ENCODE measurements at places on chromosomes 13 and 19. TPM values are rescaled to one million over a fixed set of nuclear protein-coding genes. Genes with fewer than 3 reads are reported as not detected.

Gene ATP8B3
- not detected for total RNA-seq

Gene KLF16
- total RNA-seq = 0.58 TPM

GRCh38 chr13:21075379-21076249 lies 14.2 kb upstream of the LATS2 start:
- DNase-seq = no peak

Gene NUP62
- total RNA-seq = 36.9 TPM

DNA sequence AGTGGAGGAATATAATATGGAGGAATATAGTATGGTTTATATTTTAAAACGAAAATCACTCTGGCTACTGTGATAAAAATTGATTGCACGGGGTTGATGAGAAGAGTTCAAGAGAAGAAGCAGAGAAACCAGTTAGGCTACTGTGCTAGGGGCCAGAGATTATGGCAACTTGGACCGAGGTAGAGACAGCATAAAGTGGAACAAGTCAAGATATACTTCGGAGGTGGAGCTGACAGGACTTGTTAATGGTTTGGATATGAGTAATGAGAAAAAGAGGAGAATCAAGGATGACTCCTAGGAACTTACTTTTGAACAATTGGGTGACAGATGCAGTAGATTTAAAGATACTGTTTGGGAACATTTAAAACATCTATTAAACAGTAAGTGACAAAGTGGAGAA lies 6.6 kb upstream of the WDFY2 start:
- DNase-seq = no peak

GRCh38 chr13:32390048-32390447 lies 37.9 kb downstream of the N4BP2L1 start:
- no peak for DNase-seq

DNA sequence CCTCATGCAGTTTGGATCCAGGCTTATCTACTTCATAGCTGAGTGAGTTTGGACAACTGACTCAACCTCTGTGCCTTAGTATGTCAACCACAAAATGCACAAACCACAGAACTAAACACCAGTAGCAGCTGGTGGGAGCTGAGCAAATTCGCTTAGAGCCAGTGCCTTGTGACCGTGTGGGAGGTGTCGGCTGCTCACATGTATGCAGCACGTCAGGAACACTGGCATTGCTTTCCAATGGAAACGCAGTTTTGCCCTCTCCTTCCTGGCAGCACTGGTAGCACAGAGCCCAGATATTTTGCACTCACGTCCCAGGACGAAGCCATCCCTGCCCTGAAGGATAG lies 8.3 kb upstream of the NTN5 start:
- no peak for DNase-seq

GRCh38 chr13:47594833-47595232 lies 406.2 kb downstream of the SUCLA2 start:
- no peak for DNase-seq

- peak; percentile 78 for DNase-seq
These were observed 15.3 kb downstream of the RAB3D start for GRCh38 chr19:11324079-11324661.

DNA sequence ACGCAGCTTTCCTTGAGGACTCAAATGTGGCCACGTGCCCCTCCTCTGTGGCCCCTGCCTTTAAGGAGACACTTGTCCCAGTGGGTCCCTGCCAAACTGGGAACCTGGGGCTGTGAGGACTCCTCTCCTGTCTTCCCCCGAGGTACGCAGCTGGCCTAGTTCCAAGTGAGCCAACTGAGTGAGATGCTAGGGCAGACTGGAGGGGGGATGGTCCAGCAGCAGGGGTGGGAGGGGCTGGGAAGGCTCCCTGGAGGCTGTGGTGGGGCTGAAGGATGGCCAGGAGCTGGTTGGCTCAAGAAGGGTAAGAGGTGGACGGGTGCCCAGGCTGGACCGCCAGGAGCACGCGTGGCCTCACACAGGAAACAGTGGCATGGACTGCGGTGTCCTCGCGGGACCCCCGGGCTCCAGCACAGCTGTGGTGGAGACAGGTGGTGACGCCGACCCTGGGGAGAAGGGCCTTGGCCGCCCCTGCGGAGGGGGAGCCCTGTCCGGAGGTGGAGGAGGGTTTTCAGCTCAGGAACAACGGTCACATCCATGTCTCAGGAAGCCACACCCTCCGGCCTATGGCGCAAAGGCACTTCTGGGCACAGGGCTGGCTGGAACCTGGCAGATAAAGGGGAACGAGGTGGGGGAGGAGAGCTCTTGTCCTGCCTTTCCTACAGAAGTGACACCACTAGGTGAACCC lies 45.8 kb downstream of the MLLT1 start:
- DNase-seq = peak; percentile 70

GRCh38 chr19:51702825-51703574 lies 9.9 kb downstream of the SPACA6 start:
- no peak for DNase-seq

GRCh38 chr13:29935309-29935981 lies 85.0 kb upstream of the UBL3 start:
- no peak for DNase-seq

DNA sequence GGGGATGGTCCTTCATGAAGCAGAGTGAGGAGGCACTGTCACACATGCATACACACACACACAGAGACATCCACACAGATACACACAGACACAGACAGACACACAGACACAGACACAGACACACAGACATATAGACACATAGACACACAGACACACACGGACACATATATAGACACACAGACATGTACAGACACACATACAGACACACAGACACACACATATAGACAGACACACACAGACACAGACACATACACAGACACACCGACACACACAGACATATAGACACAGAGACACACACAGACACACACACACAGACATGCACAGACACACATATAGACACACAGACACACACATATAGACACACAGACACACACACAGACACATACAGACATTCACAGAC lies 173.9 kb downstream of the URI1 start:
- no peak for DNase-seq

Gene LRG1
- total RNA-seq = 0.98 TPM

DNA sequence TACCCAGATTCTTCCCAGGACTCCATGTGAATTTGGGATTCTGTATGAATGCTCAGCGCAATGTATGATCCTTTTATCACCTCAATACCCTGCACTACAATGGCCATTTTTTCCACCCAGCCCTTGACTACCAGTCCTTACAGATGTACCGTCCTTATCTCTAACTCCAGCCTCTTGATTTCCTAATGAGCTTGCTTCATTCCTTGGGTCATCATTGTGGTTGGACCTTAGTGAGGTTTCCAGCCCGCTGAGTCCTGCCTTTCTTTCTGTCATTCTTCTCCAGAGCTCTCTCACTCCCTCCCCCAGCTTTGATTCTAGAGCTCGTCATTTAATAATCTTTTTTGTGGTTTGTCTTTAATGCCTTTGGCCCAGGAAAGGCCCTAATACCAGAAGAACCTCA lies 438.5 kb downstream of the ZNF536 start:
- no peak for DNase-seq

Gene CCDC61
- total RNA-seq = 4.9 TPM

DNA sequence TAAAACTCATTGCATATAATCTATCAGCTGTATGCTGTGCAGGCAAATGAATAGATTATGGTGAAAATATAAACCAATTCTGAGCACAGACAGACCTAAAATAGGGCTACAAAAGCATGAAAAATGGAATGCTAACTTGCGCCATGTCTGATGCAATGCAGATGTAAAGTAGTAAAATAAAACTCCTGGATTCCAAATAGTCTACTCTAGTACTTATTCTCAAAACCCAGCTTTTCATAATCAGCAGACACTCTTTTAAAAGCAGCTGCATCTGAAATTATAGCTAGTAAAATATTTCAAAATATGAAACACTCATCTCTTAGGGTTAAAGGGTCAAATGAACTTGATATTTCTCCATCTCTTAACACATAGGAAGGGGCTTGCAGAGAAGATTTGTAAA lies 4.7 kb upstream of the POMP start:
- no peak for DNase-seq

DNA sequence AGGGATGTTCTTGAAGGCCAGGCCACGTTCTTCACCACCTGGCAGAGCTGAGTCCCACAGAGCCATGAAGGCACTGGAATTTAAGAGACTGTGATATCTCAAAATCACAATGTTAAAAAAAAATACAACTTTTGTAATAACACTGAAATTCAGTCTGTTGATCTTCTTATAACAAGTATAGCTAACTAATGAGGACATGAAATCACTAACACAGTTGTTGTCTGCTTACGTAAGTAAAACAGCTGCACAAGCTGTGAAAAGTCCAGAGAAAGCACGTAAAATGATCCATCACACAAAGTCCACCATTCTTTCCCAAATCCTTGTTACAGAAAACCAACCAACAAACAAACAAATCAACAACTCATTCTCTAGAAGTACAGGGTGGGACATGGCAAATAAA lies 32.9 kb downstream of the FLT3 start:
- DNase-seq = no peak

- DNase-seq = no peak
These were observed 12.1 kb downstream of the PROZ start for GRCh38 chr13:113170511-113170910.

Gene CEACAM1
- total RNA-seq = 0.39 TPM

DNA sequence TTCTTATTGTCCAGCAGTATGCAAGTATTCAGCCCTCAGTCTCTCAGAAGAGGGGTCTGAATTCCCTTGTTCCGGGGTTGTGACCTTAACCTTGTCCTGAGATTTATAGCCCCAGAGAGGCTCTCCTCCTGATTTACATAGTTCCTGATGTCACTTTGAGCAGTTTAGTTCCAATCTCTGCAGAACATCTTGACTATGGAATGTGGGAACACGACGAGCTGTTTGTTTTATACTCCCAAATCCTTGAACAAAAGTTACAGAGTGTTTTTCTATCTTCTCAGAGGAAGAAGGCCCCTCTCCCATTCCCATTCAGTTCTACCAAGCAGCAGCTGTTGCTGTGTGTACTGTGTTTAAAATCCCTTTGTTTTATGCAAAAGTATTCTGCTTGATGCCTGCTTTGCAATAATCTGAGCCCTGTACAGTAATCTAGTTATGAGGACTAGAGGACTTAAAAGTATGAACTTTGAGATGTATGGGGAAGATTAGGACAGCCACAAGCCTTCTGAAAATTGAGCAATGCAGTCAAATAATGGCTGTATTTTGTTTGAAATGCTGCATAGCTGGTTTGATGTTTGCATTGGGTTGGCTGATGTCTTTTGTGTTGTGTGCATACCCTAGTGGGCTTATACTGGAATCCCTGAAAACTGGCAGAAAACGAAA lies 74.7 kb downstream of the KL start:
- DNase-seq = no peak

Gene CD70
- not detected for total RNA-seq

Gene NLRP5
- not detected for total RNA-seq

GRCh38 chr13:102697929-102698648 lies 3.2 kb upstream of the METTL21C start:
- DNase-seq = no peak

GRCh38 chr13:111302045-111302726 lies 18.3 kb upstream of the TEX29 start:
- DNase-seq = no peak

DNA sequence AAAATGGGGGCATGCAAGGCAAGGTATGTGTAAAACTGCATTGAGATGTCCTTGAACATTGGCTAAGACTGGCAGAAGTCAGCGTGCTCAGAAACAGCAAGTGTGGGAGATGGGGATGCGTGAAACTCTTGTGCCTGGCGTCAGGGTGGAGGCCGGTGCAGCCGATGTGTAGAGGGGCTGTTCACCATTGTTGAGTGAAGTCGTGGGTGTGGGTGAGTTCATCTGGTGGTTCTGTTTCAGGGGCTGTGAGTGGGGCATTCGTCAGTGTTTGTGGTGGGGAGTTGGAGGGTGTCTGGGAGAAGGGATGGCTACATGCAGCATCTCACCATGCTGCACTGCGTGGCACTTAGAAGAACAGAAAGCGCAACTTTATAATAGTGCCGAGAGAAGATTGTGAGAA lies 11.4 kb upstream of the MIA start:
- DNase-seq = no peak
